Testis (tissue), 5 donors: ENCODE measurements at places on chromosomes 11 and 22. TPM values are rescaled to one million over a fixed set of nuclear protein-coding genes. Genes with fewer than 3 reads are reported as not detected.

SSRP1 gene
- 111 TPM for total RNA-seq

CREBZF gene
- total RNA-seq, result 89.7 TPM

IGLL5 gene
- total RNA-seq, result 0.94 TPM

CPT1A gene
- 49.1 TPM for total RNA-seq

APOL5 gene
- not detected for total RNA-seq

NAP1L4 gene
- total RNA-seq, result 206 TPM

CNGA4 gene
- 7.9 TPM for total RNA-seq

PLA2G3 gene
- total RNA-seq, result 0.68 TPM
